ENCODE measurements at places on chromosomes 2 and 18. TPM values are rescaled to one million over a fixed set of nuclear protein-coding genes. Genes with fewer than 3 reads are reported as not detected.

DNA sequence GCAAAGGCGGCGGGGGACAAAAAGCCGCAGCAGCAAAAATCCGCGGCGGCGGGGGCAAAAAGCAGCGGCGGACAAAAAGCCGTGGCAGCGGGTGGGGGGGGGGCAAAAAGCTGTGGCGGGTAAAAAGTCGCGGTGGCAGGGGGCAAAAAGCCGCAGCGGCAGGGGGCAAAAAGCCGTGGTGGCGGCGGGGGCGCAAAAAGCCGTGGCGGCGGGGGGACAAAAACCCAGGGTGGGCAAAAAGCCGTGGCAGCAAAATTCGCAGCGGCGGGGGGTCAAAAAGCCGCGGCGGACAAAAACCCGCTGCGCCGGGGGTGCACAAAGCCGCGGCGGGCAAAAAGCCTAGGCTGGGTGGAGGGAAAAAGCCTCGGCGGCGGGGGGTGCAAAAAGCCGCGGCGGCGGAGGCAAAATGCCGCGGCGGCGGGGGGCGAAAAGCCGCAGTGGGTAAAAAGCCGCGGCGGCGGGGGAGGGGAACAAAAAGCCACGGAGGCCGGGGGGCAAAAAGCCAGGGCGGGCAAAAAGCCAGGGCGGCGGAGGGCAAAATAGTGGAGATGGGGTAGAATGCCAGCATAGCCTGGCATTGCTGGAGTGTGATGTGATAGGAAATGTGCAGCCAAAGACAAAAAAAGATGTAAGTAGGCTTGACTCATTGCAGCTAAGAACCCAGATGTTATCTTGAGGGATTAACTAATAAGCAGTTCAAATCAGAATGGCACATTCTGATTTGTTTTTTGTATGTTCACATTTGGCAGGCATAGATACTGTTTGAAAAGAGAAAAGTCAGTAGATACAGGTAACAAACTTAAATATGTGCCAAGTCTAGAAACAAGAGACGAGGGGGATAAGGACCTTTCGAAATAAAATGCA, 1076.3 kb downstream of the RPIA start:
- no peaks in the 10 kb centered on the region for H3K4me1 ChIP-seq
- H3K27me3 ChIP-seq, result peaks cover 40% of the 10 kb centered on the region
- H3K27ac ChIP-seq, result no peak overlapping the region
- DNase-seq, result no peak

The PLA2R1 gene
- total RNA-seq, result not detected

GRCh38 chr2:157264099-157264498, 6.6 kb downstream of the GALNT5 start:
- H3K4me3 ChIP-seq, result no peak overlapping the region
- H3K4me1 ChIP-seq, result peaks cover 5% of the 10 kb centered on the region
- H3K27me3 ChIP-seq, result peaks cover 5% of the 10 kb centered on the region
- no peak overlapping the region for H3K27ac ChIP-seq
- H3K36me3 ChIP-seq, result no peaks in the 10 kb centered on the region

The CYRIA gene
- total RNA-seq, result 76.1 TPM

GRCh38 chr2:186220409-186220808, 265.7 kb upstream of the ZC3H15 start:
- no peaks in the 10 kb centered on the region for H3K4me1 ChIP-seq
- no peaks in the 10 kb centered on the region for H3K27me3 ChIP-seq
- peaks cover 11% of the 10 kb centered on the region for H3K36me3 ChIP-seq
- DNase-seq, result no peak

The HRH4 gene
- not detected for total RNA-seq

The C2orf80 gene
- total RNA-seq, result not detected

DNA sequence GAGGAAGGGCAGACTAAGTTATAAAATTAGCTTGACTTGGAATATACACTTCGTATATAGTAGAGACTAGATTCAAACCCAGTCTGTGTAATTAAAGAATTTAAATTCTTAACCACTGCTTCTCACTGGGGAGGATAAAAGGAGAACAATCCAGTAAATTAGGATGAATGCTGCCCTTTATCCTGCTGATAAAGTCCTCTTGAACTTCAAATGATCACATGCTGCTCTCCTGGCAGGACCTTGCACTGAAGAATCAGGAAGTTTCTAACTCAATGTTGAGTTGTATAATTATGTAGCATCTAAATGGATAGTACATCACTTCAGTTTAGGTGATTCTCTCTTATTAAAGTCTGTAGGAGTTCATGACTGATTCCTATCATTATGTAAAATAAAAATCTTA, 1179.7 kb downstream of the DSC3 start:
- no peaks in the 10 kb centered on the region for H3K27me3 ChIP-seq
- H3K36me3 ChIP-seq, result no peaks in the 10 kb centered on the region
- no peak overlapping the region for H3K4me3 ChIP-seq
- H3K4me1 ChIP-seq, result no peaks in the 10 kb centered on the region

The GKN1 gene
- not detected for total RNA-seq

- H3K4me3 ChIP-seq, result no peak overlapping the region
- no peaks in the 10 kb centered on the region for H3K36me3 ChIP-seq
- H3K27ac ChIP-seq, result no peak overlapping the region
- no peak for DNase-seq
- no peaks in the 10 kb centered on the region for H3K4me1 ChIP-seq
These were observed 27.3 kb upstream of the TDRD15 start for GRCh38 chr2:21096458-21096857.

The HOXD10 gene
- total RNA-seq, result not detected

DNA sequence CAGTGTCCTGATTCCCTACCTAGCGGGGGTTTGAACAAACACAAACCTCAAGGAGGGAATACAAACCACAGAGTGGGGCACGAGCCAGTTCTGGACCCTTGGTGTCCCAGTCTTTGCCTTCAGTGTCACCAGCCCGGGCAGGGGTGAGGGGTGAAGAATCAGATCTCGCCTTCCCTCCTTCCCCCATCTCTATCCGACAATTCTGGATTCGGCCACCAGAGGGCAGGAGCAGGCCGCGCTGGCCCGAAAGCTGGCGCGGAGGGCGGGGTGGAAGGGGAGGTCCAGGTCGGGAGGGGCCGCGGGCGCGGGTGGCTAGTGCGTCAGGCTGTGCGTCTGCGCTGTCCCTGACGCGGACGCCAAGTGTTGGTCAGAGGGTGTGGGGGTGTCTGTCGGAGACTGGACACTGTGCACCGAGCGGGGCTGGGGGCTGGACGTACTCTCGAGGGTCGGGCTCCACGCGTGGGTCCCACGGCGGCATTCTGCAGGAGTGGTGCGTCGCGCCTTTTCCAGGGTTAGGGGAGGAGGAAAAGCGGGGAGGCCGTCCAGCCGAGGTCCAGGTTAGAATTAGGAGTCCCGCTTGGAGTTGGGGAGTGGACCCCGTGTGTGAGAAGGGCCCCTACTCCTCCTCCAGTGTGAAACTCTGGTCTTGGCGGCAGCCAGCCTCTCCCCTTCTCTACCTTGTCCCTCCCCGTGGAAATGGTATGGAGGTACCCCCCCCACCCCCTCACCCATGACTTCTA, 2.9 kb upstream of the CRYBA2 start:
- peaks cover 16% of the 10 kb centered on the region for H3K4me1 ChIP-seq
- H3K4me3 ChIP-seq, result no peak overlapping the region
- no peaks in the 10 kb centered on the region for H3K36me3 ChIP-seq
- peak; percentile 70 for DNase-seq

DNA sequence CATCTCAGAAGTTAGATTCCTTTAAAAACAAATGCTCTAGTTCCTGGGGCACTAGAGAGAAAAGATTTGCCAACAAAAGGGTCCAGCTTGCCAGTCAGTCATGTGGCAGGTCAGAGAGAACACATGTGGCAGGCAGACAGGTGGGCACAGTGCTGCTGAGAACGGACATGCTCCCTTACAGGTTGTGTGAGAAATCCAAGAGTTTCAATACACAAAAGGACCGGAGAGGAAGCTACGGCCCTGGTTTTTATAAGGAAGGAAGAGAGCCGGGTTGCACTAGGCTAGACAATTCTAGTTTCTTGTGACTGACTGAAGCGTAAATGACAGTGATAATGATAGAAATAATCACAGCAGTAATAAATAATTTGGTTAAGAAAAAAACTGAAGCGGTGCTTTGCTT, 18.3 kb downstream of the CDC42EP3 start:
- peaks cover 16% of the 10 kb centered on the region for H3K36me3 ChIP-seq
- no peaks in the 10 kb centered on the region for H3K27me3 ChIP-seq
- H3K27ac ChIP-seq, result peak overlapping the region; percentile 78
- no peak for DNase-seq
- peaks cover 95% of the 10 kb centered on the region for H3K4me1 ChIP-seq
- H3K4me3 ChIP-seq, result peak overlapping the region; percentile 57

GRCh38 chr18:58507880-58508279, 121.0 kb downstream of the ALPK2 start:
- no peaks in the 10 kb centered on the region for H3K27me3 ChIP-seq
- H3K4me3 ChIP-seq, result no peak overlapping the region
- H3K4me1 ChIP-seq, result no peaks in the 10 kb centered on the region
- no peak for DNase-seq
- H3K36me3 ChIP-seq, result no peaks in the 10 kb centered on the region
- no peak overlapping the region for H3K27ac ChIP-seq

The HAAO gene
- 11.4 TPM for total RNA-seq

The SCN7A gene
- total RNA-seq, result not detected

DNA sequence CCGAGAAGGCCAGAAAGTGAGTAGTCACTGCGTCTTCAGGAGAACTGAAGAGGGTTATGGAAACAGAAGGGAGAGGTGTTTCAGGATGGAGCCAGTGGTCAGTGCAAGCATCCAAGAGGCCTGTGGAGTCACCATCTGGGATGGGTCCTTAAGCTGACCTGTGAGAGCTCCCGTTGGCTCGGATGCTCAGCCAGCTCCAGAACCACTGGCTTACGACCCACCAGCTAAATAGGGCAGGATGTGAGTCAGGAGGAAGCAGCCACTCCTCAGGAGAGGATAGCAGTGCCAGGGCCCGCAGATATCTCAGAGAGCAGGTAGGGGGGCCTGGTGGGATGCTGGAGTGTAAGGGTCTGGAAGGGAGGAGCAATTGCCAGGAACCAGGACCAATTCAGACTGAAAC, 63.1 kb upstream of the B3GNT7 start:
- no peak overlapping the region for H3K27ac ChIP-seq
- no peaks in the 10 kb centered on the region for H3K36me3 ChIP-seq
- no peak for DNase-seq
- no peaks in the 10 kb centered on the region for H3K4me1 ChIP-seq
- no peak overlapping the region for H3K4me3 ChIP-seq

The ANKRD30BL gene
- total RNA-seq, result not detected

DNA sequence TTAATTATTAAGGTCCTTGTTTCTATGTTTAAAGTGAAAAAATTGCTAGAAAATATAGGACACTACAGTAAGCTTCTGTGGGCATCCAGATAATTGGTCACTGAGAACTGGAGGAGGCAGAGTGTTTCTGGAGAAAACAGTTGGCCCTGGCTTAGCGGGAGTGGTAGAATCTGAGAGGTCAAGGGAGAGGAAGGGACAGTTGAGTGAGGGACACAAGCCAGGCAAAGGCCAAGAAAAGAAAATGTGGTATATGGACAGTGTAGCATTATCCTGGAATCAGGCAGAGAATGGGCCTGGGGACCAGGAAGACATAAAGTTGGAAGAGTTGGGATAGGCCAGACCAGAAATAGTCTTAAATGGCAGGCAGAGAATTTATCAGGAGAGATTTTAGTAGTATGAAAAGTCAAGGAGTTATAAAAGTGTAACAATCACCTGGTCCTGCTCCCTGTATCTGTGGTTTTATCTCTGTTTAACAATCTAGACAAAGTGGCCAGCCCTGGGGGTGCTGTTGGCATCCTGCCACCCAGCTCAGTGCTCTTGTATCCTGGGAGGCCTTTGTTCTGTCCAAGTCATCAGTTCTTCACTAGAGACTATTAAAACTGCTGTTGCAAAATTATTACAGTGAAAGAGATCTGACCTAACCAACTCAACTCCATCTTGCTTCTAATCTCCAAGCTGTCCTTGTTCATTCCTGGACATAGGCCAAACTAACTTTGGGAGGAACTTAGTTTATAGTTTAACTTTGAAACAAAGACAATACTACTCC, 15.4 kb upstream of the MSGN1 start:
- peak overlapping the region; percentile 75 for H3K27ac ChIP-seq
- no peaks in the 10 kb centered on the region for H3K36me3 ChIP-seq
- no peak for DNase-seq
- H3K27me3 ChIP-seq, result no peaks in the 10 kb centered on the region
- H3K4me3 ChIP-seq, result peak overlapping the region; percentile 2

- H3K27ac ChIP-seq, result no peak overlapping the region
- peaks cover 5% of the 10 kb centered on the region for H3K4me1 ChIP-seq
These were observed 13.6 kb downstream of the METAP1D start for GRCh38 chr2:172013396-172013795.

The SCYGR4 gene
- not detected for total RNA-seq

- no peak overlapping the region for H3K4me3 ChIP-seq
- H3K27me3 ChIP-seq, result peaks cover 48% of the 10 kb centered on the region
- H3K4me1 ChIP-seq, result peaks cover 14% of the 10 kb centered on the region
- H3K36me3 ChIP-seq, result no peaks in the 10 kb centered on the region
These were observed 1.8 kb downstream of the PAX8 start for GRCh38 chr2:113276761-113277425.

GRCh38 chr2:220940646-220941045, 631.5 kb downstream of the EPHA4 start:
- no peak for DNase-seq
- H3K4me3 ChIP-seq, result no peak overlapping the region
- H3K27me3 ChIP-seq, result peaks cover 2% of the 10 kb centered on the region
- H3K27ac ChIP-seq, result no peak overlapping the region

The UGT1A10 gene
- not detected for total RNA-seq

DNA sequence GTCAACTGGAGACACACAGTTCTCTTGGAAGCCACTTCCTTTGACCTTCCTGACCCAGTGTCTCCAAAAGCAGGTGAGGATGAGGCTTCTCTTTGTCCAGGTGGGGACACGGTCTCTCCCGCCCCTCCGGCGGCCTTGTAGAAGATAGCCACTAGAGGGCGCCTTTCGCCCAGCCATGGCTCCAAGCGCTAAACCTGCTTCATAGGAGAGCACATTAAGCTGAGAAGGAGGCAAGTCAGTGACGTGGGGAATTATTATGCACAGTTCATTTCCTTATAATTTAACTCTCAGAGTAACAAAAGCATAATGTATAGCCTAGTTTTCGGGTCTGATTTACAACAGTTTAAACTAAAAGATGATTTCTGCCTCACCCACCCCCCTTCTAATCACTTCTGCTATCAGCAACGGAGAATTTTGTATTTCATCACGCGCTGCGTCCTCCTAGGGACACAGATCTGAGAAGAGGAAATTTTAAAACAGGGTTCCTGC, 208.7 kb downstream of the ICOS start:
- DNase-seq, result peak; percentile 42
- H3K27ac ChIP-seq, result no peak overlapping the region
- no peaks in the 10 kb centered on the region for H3K36me3 ChIP-seq
- peak overlapping the region; percentile 66 for H3K4me3 ChIP-seq
- H3K4me1 ChIP-seq, result peaks cover 9% of the 10 kb centered on the region

The ASXL3 gene
- total RNA-seq, result not detected

- DNase-seq, result no peak
- no peaks in the 10 kb centered on the region for H3K36me3 ChIP-seq
- no peaks in the 10 kb centered on the region for H3K4me1 ChIP-seq
These were observed 123.4 kb downstream of the GULP1 start for GRCh38 chr2:188414869-188415753.
